ENCODE measurements at places on chromosomes 4 and X.
A peak's percentile ranks its signal among the peaks of the same experiment; 100 is the strongest.

DNA sequence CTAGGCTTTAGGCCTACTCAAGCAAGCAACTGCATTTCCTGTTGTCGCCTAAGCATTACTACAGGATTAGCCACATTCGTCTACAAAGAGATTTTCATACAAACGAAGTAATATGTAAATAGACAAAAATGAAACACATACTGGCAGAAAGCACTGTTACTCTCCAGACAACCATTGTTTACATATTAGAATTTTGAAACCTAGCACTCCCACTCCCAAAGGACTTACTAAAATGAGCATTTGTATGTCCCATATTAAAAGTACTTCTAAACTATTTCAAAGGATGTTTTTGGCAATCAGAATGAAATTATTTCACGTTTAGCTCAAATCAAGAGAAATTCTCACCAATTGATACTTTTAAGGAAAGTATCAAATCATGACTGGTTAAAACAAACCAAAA, 570.8 kb downstream of the PRR32 start:
- DNase-seq: no peak

DNA sequence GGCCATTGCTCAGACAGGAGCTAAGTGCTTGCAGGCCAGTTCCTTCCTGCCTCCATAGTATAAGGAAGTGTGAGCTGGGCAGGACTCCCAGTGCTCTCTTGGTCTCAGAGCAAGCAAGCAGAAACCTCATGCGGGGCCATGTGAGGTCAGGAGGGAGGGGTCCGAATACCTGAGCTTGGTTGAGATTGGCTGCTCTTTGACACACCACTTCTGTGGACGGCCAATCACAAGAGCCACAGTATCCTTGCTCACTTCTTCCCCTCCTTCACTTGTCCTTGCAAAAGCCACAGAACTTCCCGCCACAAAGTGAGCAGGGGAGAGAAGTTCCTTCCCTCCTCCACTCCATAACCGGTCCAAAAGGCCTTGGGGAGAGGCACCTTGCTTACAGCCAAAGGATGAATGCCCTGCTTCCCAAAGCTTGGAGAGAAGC, 56.7 kb downstream of the PRPS1 start:
- peak; percentile 30 for DNase-seq

GRCh38 chr4:59825104-59825503, 1375.0 kb upstream of the ADGRL3 start:
- DNase-seq: no peak

DNA sequence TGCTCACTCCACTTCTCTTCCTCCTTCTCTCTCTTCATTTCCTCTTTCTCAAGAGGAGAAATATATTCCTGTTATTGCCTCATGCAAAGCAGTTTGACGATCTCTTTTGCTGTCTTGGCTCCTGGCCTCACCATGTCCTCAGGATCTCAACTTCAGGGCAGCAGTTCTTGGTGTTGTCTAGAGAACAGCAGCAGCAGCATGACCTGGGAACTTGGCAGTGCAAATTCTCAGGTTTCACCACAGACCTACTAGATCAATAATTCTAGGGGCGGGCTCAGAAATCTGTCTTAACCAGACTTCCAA, 193.4 kb upstream of the EDNRA start:
- no peak for DNase-seq

DNA sequence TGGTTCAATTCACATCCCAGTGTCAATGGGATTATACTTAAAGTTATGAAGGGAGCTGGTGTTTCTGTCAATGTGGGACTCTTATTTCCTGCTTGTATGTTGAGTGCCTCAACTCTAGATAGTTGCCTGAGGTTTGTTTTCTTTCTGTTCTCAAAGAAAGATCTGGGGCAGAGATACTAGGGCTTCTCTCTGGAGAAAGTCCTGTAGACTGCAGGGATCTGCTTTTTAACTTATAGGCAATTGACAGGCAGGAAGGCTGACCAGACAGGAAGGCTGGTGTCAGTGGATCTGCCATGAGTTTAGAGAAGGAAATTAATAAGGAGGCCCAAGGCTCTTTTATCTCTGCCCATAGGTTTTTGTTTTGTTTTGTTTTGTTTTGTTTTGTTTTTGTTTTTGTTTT, 64.0 kb upstream of the PRKX start:
- DNase-seq: no peak

DNA sequence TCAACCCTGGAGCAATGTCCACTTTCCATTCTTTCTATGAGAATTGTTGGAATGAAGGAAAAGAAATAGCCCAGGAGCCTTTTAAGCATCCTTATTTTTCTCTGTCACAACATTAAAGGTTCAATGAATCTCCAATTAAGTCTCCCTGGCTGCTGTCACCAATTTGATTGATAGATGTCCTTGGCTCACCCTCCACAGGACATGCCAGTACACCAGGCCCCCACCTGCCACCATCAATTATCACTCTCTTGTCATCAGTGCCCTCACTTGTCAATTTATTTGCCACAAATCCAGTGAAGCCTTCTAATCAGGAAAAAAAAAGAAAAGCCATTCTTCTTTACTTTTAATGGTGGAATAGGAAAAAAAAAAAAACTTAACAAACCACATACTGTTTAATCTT, 453.6 kb downstream of the CENPC start:
- DNase-seq: no peak

DNA sequence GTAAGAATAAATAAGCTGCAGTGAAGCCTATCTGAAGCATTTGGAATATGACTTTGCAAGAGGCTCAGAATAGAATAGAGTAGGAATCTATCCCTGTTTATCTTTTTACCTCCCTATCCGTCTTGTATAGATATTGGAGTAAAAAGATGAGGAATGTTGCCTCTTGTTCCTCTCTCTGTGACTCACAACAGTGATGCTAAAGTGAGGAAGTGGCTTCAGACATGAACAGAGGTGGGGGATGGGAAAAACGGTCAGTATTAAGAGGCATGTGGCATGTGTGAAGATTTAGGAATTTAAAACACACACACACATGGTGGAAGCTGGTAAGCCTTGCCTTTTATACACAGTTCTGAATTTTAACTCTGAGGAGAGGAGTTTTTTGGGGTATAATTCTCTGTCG, 3.8 kb upstream of the DCAF4L1 start:
- no peak for DNase-seq

DNA sequence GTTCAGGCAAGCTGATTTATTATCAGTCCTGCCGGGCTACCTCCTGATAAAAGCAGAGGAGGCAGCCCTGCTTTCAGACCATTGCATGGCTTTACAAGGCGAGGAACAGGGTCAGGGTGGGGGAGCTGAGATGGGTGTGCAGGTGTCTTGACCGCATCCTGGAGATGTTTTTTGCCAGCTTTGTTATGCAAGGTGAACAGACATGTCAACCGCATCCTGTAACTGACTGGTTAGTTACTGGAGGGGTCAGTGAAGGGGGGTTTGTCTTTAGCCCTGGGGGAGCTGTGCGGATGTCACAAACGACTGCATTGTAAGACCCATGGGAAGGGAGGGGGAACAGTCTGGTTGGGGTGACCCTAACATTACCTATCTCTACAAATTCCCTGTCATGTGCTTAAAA, 10.0 kb downstream of the ADAM29 start:
- peak; percentile 5 for DNase-seq

GRCh38 chr4:18645351-18645750, 623.8 kb upstream of the LCORL start:
- DNase-seq: no peak

DNA sequence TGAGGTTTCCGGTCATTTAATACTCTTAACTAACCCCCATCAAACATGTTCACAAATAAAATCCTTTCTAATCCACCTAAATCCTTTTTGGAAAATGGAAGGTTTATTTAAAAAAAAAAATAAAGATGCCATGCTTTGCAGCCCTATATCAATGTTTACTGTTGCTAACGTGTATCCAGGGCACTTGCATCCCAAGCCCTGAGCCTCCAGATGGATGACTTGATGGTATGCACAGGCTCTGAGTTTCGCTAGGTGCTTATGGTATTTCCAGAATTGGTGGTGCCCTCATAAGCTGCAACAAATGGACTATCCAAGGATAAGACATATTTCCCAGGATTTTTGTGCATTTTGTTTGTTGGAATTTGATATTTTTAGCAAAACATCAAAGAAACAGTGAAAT, 257.7 kb downstream of the PRDM5 start:
- DNase-seq: no peak

DNA sequence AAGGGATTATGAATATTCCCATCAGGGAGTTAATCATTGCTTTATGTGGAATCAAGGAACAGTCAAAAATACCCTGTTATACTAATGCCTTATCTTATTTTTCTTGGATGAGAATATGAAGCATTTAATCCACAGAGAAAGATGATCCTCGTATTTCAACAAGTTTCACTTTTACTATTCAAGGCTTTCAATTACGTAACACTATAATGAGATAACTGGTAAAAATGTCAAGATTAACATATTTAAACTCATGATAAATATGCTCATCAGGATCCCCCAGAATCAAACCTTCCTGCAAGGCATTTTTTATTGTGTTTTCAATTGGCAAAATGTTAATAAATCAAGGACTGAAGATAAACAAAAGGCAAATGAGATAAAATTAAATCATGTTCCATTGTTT, 5.1 kb downstream of the ZXDA start:
- DNase-seq: no peak

- DNase-seq: no peak
Observed at GRCh38 chr4:54877006-54877405, 219.2 kb downstream of the KIT start.

GRCh38 chr4:118753096-118753495, 67.9 kb downstream of the METTL14 start:
- no peak for DNase-seq

GRCh38 chrX:80808881-80809411, 731 bp downstream of the BRWD3 start:
- DNase-seq: peak; percentile 7

GRCh38 chrX:72050011-72050410, 81.7 kb downstream of the RTL5 start:
- no peak for DNase-seq

DNA sequence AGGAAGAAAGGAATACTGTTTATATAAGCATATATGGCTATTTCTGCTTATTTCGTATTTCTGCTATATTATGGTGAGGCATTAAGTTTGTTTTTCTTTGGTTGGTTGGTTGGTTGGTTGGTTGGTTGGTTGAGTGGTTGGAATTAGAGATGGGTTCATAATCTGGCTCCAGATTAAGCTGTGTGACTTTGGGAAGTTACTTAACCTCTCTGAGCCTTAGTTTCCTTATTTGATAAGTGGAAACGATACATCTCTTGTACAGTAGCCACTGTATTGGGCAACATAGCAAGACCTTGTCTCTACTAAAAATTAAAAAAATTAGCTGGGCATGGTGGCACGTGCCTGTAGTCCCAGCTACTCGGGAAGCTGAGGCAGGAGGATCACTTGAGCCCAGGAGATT, 46.1 kb upstream of the CEP135 start:
- DNase-seq: no peak
